ENCODE measurements at places on chromosomes 7 and 10.
A peak's percentile ranks its signal among the peaks of the same experiment; 100 is the strongest.

DNA sequence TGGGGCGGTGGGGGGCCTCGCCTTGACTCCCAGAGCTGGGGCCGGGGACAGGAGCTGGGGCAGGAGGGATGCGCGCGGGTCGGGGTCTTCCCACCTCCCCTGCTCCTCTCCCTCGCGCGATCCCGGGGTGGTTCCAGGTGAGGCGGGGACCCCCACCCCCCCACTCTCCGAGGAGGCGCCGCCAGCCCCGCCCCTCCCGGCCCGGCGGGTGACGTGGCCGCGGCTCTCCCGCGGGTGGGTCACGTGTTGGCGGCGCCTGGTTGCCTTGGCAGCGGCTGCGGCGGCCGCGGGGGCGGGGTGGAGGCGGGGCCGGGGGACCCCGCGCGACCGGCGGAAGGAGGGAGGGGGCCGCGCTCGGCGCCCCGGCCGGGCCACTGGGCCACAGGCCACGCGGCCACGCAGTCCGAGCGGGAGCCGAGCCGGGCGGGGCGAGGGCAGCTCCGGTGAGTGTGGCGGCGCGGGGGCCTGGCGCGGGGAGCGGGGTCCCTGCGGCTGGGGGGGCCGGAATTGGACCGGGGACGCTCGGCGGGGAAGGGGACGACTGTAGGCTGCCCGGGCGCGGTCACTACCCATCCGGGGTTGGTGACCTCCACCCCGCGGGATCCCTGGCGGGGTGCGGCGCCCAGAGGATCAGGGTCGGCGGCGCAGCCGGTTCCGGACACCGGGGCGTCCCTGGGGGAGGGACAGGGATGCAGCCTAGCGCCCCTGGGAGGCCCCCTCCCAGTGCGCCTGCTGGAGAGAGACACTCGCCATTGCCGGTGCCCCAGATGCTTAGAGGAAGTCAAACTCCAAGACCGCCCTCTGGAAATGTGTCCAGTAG is at the start of gene ORAI2:
TSS of gene ORAI2 (plus strand) at position 357 of the 820 bp plus-strand sequence. CDS start 5,382 bp downstream, outside the sequence.
- DNase-seq = peak; percentile 60

DNA sequence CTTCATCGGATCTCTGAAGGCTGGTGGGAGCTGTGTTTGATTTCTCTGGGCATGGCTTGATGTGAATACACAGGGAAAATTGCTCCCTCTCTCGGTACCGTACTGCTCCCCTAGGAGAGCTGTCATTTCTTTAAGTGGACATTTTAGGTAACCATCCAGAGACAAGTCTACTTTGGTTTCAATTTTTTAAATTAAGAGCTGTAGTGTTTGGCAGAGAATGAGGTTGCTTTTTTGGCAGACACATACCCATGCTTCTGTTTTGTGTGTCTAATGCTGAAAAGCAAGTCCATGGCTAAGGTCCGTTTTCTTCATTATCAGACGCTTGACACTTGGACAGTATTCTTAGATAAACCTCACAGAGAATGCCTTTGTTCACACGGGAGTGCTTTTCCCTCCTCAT is 61.3 kb upstream of the TRIL start:
- peak; percentile 90 for DNase-seq

- DNase-seq = no peak
Measured at GRCh38 chr10:30219971-30220751, 128.9 kb downstream of the MTPAP start.

- no peak for DNase-seq
Measured at GRCh38 chr7:157018997-157019608, 8.6 kb upstream of the MNX1 start.

DNA sequence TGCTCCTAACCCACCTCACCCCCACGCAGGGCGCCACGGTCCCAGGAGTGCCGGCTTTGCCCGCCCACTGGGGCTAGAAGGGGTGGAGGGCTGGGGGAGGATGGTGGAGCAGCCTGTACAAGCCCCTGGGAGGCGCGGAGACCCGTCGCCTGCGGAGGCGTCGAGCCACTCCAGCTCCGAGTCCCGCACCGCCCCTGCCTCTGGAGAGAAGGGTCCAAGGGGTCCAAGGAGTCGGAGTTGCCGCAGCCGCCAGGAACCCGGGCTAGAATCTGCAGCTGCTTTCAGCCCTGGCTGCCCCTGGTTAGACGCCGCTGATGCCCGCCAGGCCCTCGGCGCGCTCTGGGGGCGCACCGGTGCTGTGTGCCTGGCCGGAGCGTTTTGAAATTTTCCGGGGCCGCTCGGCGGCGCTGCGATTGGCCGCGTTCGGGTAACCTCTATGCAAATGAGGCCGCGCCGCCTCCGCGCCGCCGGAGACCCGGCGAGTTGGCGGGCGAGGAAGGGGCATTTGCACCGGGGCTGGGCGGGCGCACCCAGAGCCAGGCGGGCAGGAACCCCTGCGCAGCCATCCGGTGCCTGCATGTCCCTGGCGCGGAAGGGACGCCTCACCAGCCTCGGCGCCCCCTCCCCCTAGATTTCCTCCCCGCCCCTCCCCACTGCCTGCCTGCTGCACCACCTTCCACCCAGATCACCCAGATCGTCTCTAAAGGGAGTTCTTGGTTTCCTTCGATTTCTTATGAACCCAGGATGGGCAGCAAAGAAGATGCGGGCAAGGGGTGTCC is at the start of gene HMX2:
TSS of gene HMX2 (plus strand) at position 502 of the 779 bp plus-strand sequence. CDS start at position 745, 243 bp downstream.
- peak; percentile 45 for DNase-seq

DNA sequence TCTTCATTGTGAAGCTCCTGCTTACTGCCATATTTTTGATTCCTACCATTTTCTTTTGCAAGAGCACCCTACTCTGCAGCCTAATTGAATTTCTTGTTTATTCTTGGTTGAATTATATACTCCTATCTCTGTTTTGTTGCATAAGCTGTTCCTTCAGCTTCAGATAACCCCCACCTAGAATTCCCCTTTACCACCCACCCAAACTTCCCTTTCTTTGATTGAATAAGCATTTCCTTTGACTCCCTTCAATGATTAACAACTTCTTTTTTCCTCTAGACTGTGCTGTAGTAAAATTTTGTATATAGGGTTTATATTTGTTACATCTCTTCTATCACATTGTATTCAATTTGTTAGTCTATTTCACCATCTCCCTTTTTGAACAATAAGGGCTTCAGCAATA is 168.1 kb downstream of the GPR37 start:
- no peak for DNase-seq

DNA sequence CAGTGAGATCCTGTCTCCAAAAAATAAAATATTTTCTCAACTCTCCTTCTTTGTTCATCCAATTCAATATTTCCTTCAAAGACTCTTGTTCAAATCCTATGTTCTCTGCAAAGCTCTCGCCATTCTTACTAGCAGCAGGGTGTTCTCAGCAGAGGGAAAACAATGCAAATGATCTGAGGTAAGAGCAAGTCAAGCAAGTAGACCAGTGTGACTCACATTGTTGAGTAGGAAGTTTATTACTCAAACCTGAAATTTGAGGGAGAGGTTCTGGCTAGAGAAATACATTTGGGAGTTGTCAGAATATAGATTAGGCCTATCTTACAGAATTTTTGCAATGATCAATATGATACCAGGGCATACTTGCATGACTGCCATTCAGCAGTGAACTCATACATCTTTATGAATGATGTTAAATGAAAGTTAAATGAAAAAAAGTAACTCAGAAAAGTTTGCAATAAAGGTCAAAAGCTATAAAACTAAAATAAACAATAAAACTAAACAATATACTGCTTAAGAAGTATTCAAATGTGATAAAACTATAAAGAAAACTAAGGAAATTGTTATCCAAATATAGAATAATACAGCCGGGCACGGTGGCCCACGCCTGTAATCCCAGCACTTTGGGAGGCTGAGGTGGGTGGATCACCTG is 5.8 kb downstream of the IDE start:
- DNase-seq = no peak

DNA sequence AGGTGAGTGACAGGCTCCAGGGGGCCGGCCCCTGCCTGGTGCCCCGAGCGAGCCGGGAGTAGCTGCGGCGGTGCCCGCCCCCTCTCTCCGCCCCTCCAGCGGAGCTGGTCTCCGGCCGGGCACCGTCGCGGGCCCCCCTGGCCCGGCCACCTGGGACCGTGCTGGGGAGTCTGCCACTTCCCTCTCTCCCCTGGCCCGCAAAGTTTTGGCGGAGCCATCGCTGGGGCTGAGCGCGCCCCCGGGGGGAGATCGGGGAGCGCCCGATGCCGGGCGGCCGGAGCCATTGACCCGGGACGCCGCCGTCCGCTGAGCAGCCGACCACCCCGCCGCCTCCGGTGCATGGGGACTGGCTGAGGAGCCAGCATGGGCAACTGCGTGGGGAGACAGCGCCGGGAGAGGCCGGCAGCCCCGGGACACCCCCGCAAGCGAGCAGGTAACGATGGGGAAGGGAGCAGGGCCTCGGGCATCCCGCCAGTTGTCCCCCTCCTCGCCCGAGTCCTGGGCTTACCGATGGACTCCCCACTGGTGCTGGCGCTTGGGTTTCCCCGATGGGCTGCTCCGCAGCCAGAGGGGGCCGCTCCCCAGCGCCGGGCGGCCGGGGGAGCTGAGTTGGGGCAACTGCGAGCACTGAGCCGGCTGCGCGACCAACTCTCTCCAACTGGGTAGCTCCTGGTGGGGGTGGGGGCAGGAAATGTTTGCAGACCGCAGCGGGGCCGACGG is at the start of gene UBTD1:
TSS of gene UBTD1 (plus strand) at position 84 of the 720 bp plus-strand sequence. CDS start at position 364, 280 bp downstream.
- no peak for DNase-seq

GRCh38 chr7:47295606-47296005 is 286.3 kb downstream of the TNS3 start:
- no peak for DNase-seq
